ENCODE measurements at places on chromosomes 7 and 10.

DNA sequence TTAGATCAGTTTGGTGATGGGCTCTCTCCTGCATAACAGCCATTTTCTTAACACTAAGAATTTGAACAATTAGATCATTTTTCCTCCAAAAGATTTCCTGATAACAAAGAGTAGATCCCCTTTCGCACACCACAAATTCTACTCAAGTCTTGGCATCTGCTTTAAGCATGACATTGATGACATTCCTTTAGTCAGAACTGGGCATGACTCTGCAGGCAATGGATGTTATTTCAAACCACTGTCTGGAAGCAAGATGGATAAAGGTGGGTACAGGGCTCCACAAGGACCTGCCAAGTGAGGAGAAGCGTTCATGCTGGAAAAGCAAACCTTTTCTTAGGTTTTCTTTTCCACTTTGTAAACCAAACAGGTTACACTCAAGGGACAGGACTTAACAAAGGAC lies 123.5 kb downstream of the GLCCI1 start:
- DNase-seq: no peak

GRCh38 chr7:31234836-31235605 lies 105.5 kb downstream of the NEUROD6 start:
- DNase-seq: no peak

DNA sequence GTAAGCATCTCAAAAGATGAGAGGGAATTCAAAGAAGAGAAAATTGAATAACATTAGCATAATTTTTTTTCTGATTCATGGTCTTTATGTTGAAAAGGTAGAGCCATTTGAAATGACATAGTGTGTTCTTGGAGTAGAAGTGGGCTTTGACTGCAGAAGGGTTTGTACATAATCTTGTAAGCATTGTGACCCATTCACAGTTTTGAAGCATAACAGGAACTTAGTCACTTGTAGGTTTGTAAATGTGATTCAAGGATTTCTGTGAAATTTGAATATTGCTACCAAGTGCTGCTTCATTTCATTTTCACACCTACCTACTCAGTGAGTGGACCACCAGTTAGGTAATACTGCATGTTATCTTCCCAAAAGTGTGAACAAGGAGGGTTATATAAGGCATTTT lies 68.6 kb downstream of the PON1 start:
- DNase-seq: no peak

- no peak for DNase-seq
Measured at GRCh38 chr10:23824822-23825221, 384.1 kb upstream of the KIAA1217 start.
